PC-9 (cell line): ENCODE measurements at places on chromosomes 6 and 20. TPM values are rescaled to one million over a fixed set of nuclear protein-coding genes. Genes with fewer than 3 reads are reported as not detected.

The AHI1 gene
- total RNA-seq = 19.8 and 19.9 TPM in 2 replicates

The THEMIS gene
- total RNA-seq = not detected in 2 replicates

The OTOR gene
- not detected in 2 replicates for total RNA-seq

The GPR6 gene
- not detected in 2 replicates for total RNA-seq

The FAM83B gene
- total RNA-seq = 10.1 and 15.6 TPM in 2 replicates

The PI3 gene
- 4.6 and 6.6 TPM in 2 replicates for total RNA-seq

The STMND1 gene
- total RNA-seq = 0.26 TPM in 1 of 2 replicates, not detected in the other

The RSPO4 gene
- not detected in 2 replicates for total RNA-seq

The FAM209B gene
- total RNA-seq = not detected in 2 replicates

The TCF21 gene
- total RNA-seq = not detected in 2 replicates

The GATA5 gene
- 0.96 and 2.1 TPM in 2 replicates for total RNA-seq
